ENCODE measurements at places on chromosomes 16 and 17.

- DNase-seq, result no peak
Measured at GRCh38 chr16:116015-116414, 22.5 kb downstream of the NPRL3 start.

GRCh38 chr17:68324114-68324513, 32.8 kb downstream of the ARSG start:
- no peak for DNase-seq

DNA sequence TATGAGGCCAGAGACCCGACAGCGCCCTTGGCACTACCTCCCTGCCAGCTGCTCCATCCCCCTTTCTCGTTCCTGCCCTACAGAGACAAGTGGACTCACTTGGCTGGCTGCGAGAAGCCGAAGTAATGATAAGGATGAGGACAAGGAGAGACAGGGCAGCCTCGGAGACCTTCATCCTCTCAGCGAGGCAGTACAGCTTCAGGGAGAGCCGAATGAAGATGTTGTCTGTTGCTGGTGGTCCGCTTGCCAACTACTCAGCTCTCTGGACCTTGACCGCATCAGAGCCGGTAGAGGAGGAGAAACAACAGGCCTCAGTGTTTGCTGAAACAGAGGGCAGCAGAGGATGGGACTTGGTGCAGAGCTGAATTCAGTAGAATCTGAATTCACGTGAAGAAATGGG, at the start of gene CCL16:
Gene CCL16, minus strand, starts transcription at position 252 of the 400 bp plus-strand sequence. Its CDS starts 77 bp downstream, at position 175.
- DNase-seq, result no peak

DNA sequence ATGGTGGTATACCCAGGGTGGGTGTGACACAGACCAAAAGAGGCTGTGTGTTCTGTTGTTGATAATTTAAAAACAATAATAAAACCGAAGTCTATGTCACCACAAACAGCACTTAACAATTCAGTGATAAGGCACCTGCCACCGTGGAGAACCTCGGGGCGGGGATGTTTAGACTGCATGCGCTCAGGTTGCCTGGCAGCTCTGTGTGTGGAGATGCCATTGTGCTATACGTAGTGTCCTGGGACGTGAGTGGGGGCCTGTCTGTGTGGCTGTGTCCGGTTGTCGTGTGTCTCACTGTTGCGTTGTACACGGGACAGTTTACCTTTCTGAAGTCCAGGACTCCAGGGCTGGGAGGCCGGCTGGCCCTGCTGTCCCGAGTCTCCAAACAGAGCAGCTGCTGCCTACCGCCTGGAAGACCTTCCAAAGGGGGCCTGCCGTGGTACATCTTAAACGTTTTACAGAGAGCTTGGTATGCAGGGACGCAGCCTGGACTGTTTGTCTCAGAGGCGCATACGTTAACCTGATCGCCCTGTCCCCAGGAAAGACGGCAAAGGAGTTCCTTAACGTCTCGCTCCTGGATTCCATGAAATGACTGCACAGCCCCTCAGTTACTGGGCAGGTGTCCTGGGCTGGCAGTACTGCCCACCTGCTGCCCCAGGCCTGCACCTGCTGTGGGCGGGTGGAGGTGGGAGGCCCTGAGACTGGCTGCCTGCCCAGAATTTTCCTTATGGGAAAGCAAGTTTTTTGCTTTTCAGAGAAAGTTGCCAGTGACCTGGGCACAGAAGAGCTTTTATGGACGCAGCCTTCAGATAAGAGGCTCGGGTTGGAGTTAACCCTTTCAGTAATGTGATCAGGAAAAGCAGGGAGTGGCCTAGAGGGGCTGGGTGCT, 19.0 kb downstream of the SPIRE2 start:
- DNase-seq, result peak; percentile 70

GRCh38 chr16:743794-744500, 3.1 kb upstream of the CIAO3 start:
- DNase-seq, result no peak

DNA sequence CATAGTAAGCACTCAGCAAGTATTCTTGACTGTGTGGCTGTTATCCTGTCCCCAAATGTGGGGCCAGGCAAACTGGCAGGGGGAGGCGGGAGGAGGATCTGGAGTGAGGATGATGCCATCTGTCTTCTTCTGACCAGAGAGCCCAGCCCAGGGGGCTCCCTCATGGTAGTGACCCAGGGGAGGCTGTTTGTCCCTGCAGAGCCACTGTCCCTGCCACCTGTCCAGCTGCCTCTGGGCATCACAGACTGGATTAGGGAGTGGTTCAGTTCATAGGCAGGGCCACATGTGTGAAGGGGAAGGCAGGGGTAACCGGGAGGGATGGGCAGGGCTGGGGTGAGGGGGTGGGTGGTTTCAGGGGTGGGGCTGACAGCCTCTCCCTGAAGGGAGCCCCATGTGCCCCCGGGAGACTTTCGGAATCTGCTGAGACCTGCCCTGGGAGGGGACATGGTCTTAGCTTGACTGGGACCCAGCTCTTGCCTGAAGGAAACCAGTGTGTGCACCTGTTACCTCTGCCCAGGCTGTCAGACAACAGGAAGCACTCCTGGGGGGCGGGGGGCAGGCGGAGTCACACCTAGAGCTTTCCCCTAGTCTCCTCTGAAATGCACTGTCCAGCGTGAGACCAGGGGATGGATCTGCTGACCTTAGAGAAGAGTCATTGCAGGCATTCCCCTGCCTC, 15.2 kb downstream of the ARHGAP23 start:
- no peak for DNase-seq

- no peak for DNase-seq
Measured at GRCh38 chr17:320809-321385, 31.7 kb downstream of the RPH3AL start.

- DNase-seq, result no peak
Measured at GRCh38 chr16:11147033-11147753, 108.8 kb downstream of the SOCS1 start.

DNA sequence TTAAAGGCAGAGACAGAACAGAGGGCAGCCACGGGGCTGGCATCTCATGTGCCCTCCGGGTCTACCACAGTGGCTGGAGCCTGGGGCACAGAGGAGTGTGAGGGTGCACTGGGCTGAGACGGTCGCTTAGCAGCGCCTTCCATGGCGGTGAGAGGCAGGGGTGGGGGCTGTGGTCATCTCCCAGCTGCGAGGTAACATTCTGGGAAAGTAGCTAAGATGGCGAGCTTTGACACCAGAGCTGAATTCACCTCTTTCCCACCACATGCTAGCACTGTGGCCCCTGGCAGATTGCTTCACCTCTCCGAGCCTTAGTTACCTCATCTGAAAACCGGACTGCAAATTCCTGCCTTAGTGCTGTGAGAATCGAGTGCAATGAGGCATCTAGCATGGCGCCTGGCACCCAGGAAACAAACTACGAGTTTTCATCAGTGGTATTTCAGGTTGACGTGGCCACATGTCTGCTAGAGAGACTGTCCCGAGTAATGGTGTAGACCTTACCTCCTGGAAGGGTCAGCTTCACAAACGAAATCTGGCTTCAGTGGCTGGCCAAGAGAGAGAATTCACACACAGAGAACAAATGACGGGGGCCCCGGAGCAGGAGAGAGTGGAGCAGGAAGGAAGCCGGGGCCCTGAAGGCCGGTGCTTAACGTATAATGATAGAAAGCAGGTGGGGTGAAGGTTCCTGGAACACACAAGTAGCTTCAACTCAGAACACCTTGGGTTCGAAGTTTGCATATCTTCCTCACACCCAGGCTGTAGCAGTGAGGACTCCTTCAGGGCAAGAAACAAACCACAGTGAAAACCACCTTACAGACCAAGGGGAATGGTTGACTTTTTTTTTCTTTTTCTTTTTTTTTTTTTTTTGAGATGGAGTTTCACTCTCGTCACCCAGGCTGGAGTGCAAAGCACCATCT, 63.9 kb upstream of the RPH3AL start:
- no peak for DNase-seq

GRCh38 chr16:62135911-62136310, 99.7 kb upstream of the CDH8 start:
- DNase-seq, result no peak

Data from NCI-H2107 (cell line).